ENCODE measurements at places on chromosomes 1 and 21.

DNA sequence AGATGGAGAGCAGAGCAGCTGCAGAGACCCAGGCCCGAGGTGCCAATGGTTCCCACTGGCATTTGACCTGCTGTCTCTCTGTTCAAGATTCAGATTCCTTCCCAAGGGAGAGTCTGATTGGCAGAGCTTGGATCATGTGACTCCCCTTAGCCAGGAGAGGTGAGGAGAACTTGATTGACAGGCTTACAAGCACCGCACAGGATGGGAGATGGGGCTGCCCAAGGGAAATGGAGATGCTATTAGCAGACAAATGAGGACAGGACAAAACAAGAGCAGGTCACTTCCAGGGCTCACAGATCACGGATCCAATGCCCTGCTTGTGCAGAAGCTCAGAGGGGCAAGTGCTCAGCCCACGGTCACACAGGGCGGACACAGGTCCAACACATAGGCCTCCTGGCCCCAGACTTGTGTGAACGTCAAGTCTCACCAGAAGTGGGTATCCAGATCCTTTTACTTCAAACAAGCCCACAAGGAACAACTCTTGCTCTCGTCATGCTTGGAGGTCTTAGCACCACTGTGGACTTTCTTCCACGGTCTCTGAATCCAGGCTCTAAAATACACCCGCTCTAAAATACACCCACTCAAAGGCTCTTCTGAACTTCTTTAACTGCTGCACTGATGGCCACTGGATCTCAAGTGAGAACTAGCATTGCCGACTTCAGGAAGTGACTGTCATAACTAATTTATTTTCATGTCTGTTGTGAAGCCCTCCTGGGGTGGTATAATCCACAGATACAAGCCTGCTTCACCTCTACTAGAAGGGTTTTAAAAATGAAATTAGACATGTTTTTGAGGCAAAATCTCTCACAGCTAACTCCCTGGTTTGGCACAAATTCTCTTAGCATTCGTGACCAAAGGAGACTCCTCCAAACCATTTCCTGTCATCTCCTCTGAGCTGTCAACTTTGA lies 274.9 kb downstream of the RRAGC start:
- DNase-seq = no peak

DNA sequence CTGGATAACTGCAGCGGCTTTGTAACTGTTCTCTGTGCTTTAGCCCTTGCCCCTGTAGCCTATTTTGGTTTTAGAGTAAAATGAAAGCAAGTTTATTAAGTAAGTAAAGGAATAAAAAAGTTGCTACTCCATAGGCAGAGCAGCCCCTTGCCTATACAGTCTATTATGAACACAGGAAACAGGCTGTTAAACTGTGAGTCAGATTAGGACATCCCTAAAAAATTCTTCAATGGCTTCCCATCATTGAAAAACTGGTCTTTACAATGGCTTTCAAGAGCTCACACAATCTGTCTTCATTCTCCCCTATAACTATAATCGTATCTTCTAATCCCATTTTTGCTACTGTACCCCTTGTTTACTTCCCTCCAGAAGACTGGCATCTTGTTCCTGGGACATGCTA lies 43.0 kb downstream of the ATG4C start:
- no peak for DNase-seq

DNA sequence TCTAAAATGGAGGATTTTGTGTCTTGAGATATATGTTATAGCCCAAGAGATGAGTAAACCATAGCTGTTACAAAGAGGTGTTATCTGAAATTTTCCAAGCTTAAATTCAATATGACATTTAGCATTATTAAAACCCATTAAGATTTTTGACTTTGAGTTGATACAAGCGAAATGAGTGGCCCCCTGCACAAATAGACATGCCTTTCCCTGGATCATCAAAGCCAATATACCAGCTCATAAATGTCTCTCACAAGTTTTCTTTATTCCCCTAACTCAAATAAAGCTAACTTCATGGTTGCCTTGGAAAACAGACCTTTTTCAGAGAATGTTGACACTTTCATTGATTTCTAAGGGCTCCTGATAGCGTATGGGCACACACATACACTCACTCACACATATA lies 55.5 kb upstream of the TIAM1 start:
- DNase-seq = no peak

DNA sequence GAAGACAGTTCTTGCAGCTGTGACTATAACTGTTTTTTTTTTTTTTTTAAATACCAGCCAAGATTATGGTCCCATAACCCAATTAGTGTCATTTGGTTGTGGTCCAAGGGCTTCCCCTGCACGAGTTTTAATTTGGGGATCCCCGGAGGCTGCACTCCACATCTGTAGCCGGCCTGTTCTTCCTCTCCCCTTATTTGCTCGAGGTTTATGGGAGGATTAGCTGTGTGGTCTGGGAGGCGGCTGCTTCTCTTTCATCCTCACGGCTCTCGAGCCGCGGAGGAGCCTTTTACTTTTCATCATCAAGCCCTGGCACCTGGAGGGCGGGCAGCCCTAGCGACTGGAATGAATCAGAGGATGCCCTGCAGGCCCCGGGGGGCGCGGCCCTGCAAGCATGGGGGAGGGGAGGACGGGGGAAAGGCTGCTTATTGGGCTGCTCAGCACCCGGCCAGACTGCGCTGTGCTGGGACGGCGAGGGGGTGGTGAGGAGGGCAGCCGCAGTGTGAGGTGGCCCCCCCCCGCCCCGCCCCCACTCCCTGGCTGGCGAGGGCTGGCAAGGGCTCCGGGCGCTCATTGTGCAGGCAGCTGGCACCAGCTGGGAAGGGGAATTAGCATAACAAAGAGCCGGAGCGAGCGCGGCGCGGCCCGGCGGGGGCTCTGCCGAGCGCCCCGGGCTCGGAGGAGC lies 18.5 kb downstream of the SERTAD4 start:
- no peak for DNase-seq

- DNase-seq = no peak
These were observed 66.1 kb upstream of the PARP1 start for GRCh38 chr1:226474041-226474440.

GRCh38 chr1:219917851-219918466 lies 10.4 kb downstream of the SLC30A10 start:
- no peak for DNase-seq

GRCh38 chr1:31376375-31377134 lies 3.7 kb upstream of the FABP3 start:
- DNase-seq = no peak

GRCh38 chr21:43769325-43769958 lies 6.7 kb downstream of the CSTB start:
- no peak for DNase-seq

- peak; percentile 81 for DNase-seq
These were observed 185.6 kb downstream of the TOMM20 start for GRCh38 chr1:234942879-234943506.

DNA sequence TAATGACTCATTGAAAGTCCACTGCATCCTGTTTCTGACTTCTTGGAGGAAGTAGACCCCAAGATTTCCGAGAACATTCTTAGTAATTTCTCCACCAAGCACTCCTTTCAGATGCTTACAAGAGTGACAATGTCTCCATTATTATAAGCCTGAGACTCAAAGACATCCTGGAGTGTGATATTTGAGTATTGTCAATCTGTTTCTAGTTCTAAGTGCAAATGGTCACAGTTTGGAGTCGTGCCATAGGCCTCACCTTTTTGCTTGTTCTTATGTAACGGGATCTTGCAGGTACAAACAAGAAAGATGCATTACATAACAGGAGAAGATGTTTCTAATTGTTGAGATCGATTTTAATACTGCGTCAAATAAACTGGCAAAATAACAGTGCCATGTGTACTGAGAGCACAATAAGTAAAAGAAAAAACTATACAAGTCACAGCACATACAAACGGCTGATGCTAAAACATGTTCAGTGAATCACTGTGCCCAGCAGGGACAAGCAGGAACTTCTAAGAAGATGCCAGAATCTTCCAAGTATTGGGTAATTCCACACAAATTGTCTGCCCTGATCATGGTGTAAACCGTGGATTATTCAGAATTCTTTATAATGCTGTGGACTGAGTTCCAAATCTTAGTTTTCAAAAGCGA lies 54.1 kb downstream of the CD2 start:
- DNase-seq = no peak

- no peak for DNase-seq
These were observed at the start of gene S1PR1 for GRCh38 chr1:101236516-101237228. Gene S1PR1 (plus strand): TSS chr1:101237019. CDS start chr1:101238985, 1,966 bp downstream.

DNA sequence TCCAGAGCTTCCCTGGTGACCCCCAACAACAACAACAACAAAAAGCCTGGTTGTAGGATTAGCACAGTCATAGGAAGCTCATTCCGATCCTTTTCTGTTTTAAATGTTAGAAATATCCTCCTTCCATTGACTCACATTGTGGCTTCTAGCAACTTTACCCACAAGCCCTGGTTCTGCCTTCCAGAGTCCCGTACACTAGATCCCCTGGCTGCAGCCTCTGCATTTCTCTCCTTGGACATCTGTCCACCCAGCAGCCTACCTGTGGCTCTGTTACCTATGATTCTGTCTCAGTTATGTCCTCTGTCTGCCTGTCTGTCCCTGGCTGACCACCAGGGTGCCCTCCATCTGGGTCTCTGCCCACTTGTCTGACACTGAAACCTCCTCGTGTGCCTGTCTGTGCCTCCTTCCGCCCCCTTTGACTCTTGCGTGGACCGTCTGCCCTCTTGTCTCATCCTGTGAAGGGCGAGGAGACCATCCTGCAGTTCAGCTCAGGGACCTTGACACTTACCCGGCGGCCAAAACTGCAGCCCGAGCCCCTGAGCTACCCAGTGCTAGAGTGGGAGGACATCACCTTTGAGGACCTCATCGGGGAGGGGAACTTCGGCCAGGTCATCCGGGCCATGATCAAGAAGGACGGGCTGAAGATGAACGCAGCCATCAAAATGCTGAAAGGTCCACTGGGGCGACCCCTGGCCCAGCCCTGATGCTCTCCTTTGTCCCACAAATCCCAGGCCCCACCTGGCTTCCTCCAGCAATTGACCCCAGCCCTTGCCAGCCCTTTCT lies 16.1 kb downstream of the TIE1 start:
- DNase-seq = no peak

DNA sequence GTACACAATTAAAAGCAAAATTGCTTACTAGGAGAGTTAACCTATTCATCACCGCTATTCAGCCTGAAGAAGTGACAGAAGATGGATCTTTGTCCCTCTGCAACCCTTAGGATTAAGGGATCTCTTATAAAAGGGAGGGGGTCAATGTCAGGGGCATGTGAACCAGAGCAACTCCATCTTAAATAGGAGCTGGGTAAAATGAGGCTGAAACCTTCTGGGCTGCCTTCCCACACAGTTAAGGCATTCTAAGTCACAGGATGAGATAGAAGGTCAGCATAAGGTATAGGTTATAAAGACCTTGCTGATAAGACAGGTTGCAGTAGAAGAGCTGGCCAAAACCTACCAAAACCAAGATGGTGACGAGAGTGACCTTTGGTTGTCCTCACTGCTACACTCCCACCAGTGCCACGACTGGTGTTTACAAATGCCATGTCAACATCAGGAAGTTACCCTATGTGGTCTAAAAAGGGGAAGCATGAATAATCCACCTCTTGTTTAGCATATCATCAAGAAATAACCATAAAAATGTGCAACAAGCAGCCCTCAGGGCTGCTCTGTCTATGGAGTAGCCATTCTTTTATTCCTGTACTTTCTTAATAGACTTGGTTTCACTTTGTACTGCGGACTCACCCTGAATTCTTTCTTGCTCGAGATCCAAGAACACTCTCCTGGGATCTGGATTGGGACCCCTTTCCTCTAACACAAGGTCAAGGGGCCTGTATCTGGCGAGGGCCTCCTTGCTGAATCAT lies 35.3 kb upstream of the NEK2 start:
- DNase-seq = peak; percentile 79

DNA sequence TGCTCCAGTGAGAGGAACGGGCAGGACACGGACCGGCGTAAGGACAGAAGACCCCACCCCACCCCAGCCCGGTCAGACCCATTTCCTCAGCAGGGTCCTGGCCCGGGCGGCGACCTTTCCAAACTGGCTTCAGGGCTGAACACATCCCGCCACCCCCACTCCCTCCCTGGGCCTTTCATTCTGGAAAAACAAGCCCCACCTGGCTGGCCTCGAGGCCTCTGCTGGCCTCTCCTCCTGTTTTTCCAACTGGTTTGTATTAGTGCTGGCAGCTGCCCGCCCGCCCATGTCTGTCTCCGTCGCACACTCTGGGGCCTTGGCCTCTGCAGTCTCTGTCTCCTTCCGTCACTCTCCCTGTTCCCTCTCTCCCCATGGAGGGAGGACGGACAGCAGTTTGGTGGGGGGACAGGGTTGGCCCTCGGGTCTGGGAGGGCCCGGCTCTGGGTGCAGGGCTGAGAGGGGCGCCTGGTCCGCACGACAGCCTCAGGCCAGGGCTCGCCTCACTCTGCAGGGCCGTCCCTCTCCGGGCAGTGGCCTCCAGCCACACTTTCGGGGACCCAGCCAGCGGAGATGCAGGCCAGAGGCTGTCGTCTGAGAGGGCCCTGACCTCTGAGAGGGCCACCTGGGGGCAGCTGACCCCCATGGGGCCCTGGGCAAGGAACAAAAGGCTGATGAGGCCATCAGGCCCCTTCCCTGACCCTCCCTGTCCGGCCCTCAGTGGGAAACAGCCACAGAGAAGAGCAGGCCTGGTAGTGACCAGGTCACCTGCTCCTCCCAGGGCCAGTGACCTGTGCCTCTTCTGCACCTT lies 1.5 kb upstream of the MXRA8 start:
- no peak for DNase-seq

GRCh38 chr1:173666646-173667045 lies 3.0 kb downstream of the ANKRD45 start:
- DNase-seq = no peak

DNA sequence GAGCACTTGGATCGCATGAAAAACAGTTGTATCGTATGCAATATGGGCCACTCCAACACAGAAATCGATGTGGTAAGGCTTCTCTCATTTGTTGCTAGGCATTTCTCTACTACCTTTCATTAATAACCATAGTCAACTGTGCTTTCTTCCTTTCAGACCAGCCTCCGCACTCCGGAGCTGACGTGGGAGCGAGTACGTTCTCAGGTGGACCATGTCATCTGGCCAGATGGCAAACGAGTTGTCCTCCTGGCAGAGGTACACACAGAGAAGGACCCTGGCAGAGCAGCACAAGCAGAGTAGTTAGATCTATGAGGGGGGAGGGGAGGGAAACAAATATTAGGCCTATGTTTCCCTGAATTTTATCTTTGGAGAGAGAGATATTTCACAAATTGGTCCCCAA lies 16.0 kb upstream of the STRIP1 start:
- DNase-seq = no peak

DNA sequence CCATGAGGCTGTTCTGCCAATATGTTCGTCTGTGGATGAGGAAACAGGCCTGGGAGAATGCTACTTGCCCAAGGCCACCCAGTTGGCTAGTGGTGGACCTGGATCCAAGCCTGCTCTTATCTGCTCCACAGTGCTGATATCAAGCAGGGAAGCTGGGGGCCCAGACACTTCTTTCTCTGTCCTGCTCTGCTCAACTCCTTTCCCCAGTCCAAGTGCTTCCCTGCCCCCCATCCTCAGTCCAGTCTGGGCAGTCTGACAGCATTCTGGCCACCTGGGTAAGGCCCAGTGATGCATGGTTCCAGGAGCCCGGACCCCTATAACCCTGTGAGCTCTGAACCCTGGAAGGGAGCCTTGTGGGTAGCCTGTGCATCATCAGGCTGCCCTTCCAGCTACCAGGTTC lies 4.2 kb upstream of the PAQR7 start:
- no peak for DNase-seq
